ENCODE measurements at places on chromosomes 7 and 10. TPM values are rescaled to one million over a fixed set of nuclear protein-coding genes. Genes with fewer than 3 reads are reported as not detected.
A peak's percentile ranks its signal among the peaks of the same experiment; 100 is the strongest.

Gene HNRNPH3
- total RNA-seq, result 261 TPM

Gene RBP3
- not detected for total RNA-seq

Gene GPR15LG
- not detected for total RNA-seq

Gene SNX10
- total RNA-seq, result 32.9 TPM

GRCh38 chr10:12844811-12845483, 156.6 kb downstream of the CCDC3 start:
- DNase-seq, result no peak

DNA sequence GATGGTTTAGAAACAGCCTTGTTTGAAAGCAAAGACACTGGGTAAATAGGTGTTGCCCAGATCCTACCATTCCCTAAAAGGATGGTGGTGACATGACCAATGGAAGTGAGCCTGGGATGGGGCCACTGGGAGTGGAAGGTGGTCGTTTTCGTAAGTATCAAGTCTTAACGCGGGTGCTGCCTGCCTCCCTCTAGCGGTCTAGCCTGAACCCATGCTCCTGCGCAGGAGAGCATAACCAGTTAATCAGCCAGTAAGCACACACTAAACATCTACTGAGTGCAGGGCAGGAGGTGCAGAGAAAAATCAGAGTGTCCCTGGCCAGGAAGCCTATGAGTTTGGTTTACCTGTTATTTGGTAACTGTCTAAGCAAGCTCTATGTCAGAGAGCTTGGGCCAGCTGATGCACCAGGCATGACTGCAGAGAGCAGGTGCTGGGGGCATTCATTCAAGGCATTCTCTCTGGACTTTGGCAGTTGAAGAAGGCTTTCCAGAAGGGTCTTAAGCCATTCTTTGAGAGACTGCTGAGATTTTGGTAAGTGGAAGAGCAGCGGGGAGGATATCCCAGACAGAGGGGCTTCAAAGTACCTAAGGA, 930 bp downstream of the GARIN1A start:
- DNase-seq, result peak; percentile 36

GRCh38 chr10:71725998-71726579, 6.5 kb upstream of the C10orf105 start:
- peak; percentile 83 for DNase-seq

GRCh38 chr10:130243015-130243414, 106.8 kb downstream of the GLRX3 start:
- no peak for DNase-seq

GRCh38 chr7:23893942-23894891, 184.2 kb downstream of the STK31 start:
- DNase-seq, result no peak

- no peak for DNase-seq
Measured at GRCh38 chr7:80078159-80078731, 56.4 kb upstream of the GNAI1 start.

DNA sequence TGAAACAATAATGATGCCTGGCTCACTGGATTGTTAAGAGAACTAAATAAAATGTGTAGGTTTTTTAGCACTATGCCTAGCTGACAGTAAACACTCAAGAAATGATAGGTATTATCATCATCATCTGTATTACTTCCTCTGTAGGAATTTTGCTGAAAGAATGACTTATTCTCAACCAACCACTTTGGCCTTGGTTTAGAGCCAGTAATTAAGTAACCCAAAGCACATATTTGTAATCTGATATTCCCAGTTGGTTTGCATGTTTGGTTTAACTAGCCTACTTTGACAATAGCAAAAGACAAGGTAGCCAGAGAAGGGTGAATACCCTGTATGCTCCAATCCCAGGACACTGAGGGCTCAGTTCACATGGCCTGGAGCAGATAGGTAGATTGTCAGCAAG, 34.4 kb downstream of the BCAP29 start:
- no peak for DNase-seq

DNA sequence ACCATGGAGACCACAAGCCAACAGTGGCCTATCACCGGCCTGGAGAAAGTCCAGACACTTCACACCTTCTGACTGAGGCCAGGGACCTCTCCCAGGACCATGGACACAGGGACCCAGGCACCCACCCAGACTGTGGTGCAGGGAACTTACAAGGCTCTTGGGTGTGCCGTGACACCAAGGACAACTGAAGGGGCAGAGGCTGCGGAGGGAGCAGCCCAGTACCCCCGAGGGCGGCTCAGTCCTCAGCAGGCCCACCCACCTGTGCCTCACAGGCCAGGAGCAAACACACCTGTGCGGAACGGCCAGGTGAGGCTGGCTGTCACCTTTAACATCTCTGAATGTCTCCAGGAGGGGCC, 182.3 kb downstream of the MAD1L1 start:
- no peak for DNase-seq

GRCh38 chr7:77940647-77941046, 142.1 kb downstream of the PHTF2 start:
- peak; percentile 38 for DNase-seq

DNA sequence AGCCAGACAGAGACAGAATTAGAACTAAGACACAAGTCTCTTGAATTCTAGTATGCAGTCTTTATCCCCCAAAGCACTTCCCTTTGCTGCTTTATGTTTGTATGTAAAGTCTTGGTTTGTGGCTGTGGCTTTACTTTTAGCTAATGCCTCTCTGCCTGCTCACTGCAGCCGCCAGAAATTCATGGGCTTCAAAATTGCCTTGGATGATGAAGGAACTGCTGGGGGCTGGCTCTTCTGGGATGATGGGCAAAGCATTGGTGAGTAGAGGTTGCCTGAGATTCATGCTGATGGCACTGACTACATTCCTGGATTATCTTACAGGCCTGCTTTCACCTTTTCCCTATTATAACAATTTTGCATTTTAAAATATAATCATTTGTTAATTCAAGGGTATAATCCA, 10.9 kb upstream of the MGAM2 start:
- no peak for DNase-seq

DNA sequence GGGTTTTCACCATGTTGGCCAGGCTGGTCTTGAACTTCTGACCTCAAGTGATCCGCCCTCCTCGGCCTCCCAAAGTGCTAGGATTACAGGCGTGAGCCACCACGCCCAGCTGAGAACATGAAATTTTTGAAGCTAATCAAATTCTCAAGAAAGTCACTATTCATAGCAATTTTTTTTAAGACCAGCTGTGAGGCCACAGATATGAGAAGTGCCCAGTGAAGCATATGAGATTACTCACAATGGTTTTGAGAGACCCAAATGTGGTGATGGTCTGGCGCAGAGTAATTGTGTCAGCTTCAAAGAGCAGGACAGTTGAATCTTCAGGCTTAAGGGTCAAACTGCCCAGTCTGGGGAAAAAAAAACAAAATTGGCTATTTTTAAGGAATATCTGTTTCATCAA, 16.2 kb downstream of the NCOA4 start:
- no peak for DNase-seq

Measured in OCI-LY7 (cell line).